ENCODE measurements at places on chromosomes 12 and 14. TPM values are rescaled to one million over a fixed set of nuclear protein-coding genes. Genes with fewer than 3 reads are reported as not detected.
A peak's percentile ranks its signal among the peaks of the same experiment; 100 is the strongest.

The LTBR gene
- total RNA-seq: 1.1 TPM

The PPP1R1A gene
- total RNA-seq: not detected

The MBD6 gene
- 43.6 TPM for total RNA-seq

The CFAP251 gene
- total RNA-seq: 0.59 TPM

The IFNG-AS1 gene
- 0.35 TPM for total RNA-seq

The JDP2 gene
- 2.6 TPM for total RNA-seq

The KCNMB4 gene
- 0.94 TPM for total RNA-seq

The CAPZA3 gene
- total RNA-seq: not detected

The LRFN5 gene
- total RNA-seq: not detected

The GYS2 gene
- not detected for total RNA-seq

The CLEC4D gene
- not detected for total RNA-seq

DNA sequence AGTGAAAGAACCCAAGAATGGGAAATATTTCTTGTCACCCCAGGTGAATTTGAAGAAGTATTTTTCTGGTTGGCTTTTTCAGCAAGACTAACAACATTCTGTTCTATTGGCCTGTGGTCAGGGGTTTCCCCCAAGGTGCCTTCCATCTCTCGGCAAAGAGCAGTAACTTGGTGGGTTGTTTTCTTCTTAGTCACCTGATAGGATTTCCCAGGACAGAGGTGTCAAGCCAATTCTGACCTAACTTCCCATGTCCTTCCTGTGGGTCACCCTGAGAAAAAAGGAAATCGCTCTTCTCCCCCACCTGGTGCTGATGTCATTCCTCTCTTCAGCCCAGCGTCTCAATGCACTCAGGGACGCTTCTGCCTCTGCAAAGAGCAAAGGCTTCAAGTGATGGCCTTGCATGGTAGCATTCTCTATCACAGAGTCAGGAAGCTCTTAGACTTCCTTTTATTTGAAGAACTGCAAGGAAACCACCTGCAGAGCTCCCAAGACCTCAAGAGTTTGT is 16.1 kb upstream of the IFNG start:
- peak overlapping the region; percentile 46 for H3K4me3 ChIP-seq
- H3K36me3 ChIP-seq: no peaks in the 10 kb centered on the region
- no peaks in the 10 kb centered on the region for H3K27me3 ChIP-seq
- peak; percentile 78 for DNase-seq
- H3K4me1 ChIP-seq: peaks cover 69% of the 10 kb centered on the region
- H3K27ac ChIP-seq: peak overlapping the region; percentile 65

DNA sequence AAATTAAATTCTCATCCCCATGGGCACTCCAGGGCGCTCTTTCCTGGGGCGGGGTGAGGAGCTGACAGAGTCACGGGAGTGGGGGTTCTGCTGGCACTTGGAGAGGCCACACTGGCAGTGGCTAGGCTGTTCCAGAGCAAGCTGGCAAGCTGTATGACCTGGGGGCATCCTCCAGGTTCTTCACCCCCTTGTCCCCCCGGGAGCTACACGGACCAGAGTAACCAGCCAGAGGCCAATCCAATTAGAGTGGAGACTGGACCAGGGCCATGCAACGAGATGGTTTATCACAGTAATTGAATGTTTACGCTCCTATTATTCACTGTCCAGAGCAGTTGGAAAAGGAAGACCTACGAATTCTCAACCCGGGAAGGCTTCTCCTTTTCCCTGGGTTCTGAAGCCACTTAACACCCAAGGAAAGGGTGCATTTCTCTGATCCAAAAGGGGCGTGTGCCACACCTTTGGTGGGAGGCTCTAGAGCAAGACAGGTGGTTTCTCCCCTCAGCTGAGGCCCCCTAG is 43.8 kb upstream of the PNMA1 start:
- peaks cover 78% of the 10 kb centered on the region for H3K4me1 ChIP-seq
- H3K36me3 ChIP-seq: peaks cover 30% of the 10 kb centered on the region
- H3K27me3 ChIP-seq: no peaks in the 10 kb centered on the region
- DNase-seq: peak; percentile 26
- H3K4me3 ChIP-seq: peak overlapping the region; percentile 84

GRCh38 chr12:88468581-88468980 is 111.7 kb downstream of the KITLG start:
- no peak overlapping the region for H3K27ac ChIP-seq
- H3K27me3 ChIP-seq: peaks cover 2% of the 10 kb centered on the region
- H3K4me1 ChIP-seq: no peaks in the 10 kb centered on the region

- H3K36me3 ChIP-seq: peaks cover 76% of the 10 kb centered on the region
- peak overlapping the region; percentile 63 for H3K27ac ChIP-seq
- peaks cover 76% of the 10 kb centered on the region for H3K4me1 ChIP-seq
- no peak for DNase-seq
- peak overlapping the region; percentile 54 for H3K4me3 ChIP-seq
Observed at GRCh38 chr14:69769623-69770022, 2.7 kb downstream of the SRSF5 start.

GRCh38 chr14:95018821-95019220 is 138.5 kb downstream of the DICER1 start:
- H3K27ac ChIP-seq: no peak overlapping the region
- peaks cover 5% of the 10 kb centered on the region for H3K4me1 ChIP-seq
- no peaks in the 10 kb centered on the region for H3K36me3 ChIP-seq
- no peak overlapping the region for H3K4me3 ChIP-seq
- H3K27me3 ChIP-seq: no peaks in the 10 kb centered on the region
- no peak for DNase-seq

GRCh38 chr12:13368971-13369370 is 172.4 kb downstream of the EMP1 start:
- H3K27me3 ChIP-seq: peaks cover 8% of the 10 kb centered on the region

GRCh38 chr12:7439579-7440505 is 4.1 kb downstream of the CD163L1 start:
- no peaks in the 10 kb centered on the region for H3K36me3 ChIP-seq
- DNase-seq: peak; percentile 63
- peak overlapping the region; percentile 58 for H3K4me3 ChIP-seq
- H3K4me1 ChIP-seq: peaks cover 4% of the 10 kb centered on the region
- peaks cover 27% of the 10 kb centered on the region for H3K27me3 ChIP-seq

- H3K27ac ChIP-seq: no peak overlapping the region
- H3K36me3 ChIP-seq: no peaks in the 10 kb centered on the region
- H3K4me3 ChIP-seq: no peak overlapping the region
- DNase-seq: no peak
- no peaks in the 10 kb centered on the region for H3K27me3 ChIP-seq
- peaks cover 4% of the 10 kb centered on the region for H3K4me1 ChIP-seq
Observed at GRCh38 chr14:97021001-97021400, 223.8 kb downstream of the VRK1 start.

GRCh38 chr12:117167769-117168168 is 22.5 kb downstream of the FBXO21 start:
- H3K27ac ChIP-seq: no peak overlapping the region
- H3K27me3 ChIP-seq: no peaks in the 10 kb centered on the region
- DNase-seq: no peak
- H3K4me1 ChIP-seq: no peaks in the 10 kb centered on the region
- H3K4me3 ChIP-seq: no peak overlapping the region
- H3K36me3 ChIP-seq: peaks cover 52% of the 10 kb centered on the region

DNA sequence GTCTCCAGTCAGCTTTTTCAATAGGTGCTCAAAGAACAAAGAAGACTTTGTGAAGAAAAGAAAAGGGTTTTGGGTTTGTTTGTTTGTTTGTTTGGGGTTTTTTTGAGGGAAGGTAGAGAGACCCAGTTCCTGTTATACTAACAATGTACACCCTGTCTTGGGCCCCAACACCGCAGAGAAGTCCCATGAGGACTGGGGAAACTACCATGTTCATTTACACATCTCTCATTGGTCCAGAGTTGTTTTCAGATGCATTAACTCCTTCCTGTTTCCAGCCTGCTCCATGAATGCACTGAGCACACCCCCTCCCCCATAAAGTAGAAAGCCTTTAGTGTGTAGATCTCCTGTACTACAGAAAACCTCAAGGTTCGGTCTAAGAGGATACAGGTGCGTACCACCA is 51.1 kb upstream of the SLC8A3 start:
- DNase-seq: no peak
- peaks cover 31% of the 10 kb centered on the region for H3K27me3 ChIP-seq
- no peak overlapping the region for H3K4me3 ChIP-seq
- no peaks in the 10 kb centered on the region for H3K36me3 ChIP-seq
- no peak overlapping the region for H3K27ac ChIP-seq
- no peaks in the 10 kb centered on the region for H3K4me1 ChIP-seq

DNA sequence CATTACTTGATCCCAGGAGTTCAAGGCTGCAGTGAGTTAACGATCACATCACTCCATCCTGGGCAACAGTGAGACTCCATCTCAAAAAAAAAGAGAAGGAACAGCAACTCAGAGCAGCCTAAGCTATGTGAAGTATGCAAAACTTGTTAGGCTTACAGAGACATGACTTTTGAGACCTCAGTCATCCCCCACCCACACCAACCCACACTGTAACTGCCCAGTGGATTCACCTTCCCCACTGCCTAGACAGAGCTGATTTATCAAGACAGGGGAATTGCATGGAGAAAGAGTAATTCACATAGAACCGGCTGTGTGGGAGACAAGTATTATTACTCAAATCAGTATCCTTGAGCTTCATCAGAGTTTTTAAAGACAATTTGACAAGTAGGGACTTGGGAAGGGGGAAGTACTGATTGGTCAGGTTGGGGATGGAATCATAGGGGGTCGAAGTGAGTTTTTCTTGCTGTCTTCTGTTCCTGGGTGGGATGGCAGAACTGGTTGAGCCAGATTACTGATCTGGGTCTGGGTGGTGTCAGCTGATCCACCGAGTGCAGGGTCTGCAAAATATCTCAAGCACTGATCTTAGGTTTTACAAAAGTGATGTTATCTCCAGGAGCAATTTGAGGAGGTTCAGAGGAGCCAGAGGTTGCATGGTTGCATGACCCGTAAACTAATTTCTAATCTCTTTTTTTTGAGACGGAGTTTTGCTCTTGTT is 6.2 kb upstream of the WDR89 start:
- H3K4me3 ChIP-seq: no peak overlapping the region
- peak; percentile 22 for DNase-seq
- H3K27ac ChIP-seq: peak overlapping the region; percentile 14
- peaks cover 20% of the 10 kb centered on the region for H3K36me3 ChIP-seq

DNA sequence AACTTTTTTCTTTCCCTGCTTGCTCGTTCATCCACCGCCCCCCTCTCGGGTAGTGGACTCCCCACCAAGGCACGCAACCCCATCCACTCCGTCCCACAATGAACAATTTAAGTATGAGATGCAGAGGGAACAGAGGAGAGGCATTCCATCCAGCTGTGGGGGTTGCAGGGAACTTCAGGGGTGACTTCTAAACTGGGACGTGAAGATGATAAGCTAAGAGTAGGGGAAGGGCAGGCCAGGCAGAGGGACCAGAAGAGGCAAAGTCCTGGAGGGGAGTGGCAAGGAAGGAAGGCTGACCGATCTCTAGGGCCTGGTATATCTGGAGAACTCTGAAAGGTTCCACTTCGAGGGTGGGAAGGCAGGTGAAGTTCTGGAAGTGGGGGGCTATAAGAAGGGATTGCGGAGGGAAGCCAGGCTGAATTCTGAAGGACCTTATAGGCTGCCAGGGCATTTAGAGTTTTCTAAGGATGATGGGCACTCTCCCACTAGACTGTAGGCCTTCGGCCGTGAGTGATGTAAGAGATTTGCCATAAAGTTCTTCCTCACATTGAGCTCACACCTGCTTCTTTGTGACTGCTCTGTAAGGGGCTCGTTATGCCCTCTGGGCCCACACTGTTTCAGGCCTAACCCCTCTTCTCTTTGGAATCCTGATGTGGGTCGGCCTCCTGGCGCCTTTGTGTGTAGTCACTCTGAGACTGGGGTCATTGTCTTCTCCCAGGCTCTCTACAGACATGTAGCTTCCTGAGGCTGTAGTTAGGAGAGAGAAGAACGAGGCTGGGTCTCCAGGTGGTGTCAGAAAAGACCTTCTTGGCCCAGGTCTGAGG is 12.1 kb downstream of the NFATC4 start:
- no peak for DNase-seq
- H3K4me1 ChIP-seq: no peaks in the 10 kb centered on the region
- H3K4me3 ChIP-seq: no peak overlapping the region
- peaks cover 11% of the 10 kb centered on the region for H3K27me3 ChIP-seq
- no peak overlapping the region for H3K27ac ChIP-seq

- peaks cover 32% of the 10 kb centered on the region for H3K36me3 ChIP-seq
- no peak for DNase-seq
- H3K4me3 ChIP-seq: no peak overlapping the region
- H3K27me3 ChIP-seq: no peaks in the 10 kb centered on the region
- H3K4me1 ChIP-seq: peaks cover 36% of the 10 kb centered on the region
Observed at GRCh38 chr12:111838353-111838752, 3.7 kb upstream of the MAPKAPK5 start.

Data from activated CD4-positive, alpha-beta T cell treated with anti-CD3 and anti-CD28 coated beads for 36 hours (primary cell).